ENCODE measurements at places on chromosomes 16 and 17.
A peak's percentile ranks its signal among the peaks of the same experiment; 100 is the strongest.

GRCh38 chr16:9957002-9957401, 225.2 kb downstream of the GRIN2A start:
- no peak for DNase-seq

DNA sequence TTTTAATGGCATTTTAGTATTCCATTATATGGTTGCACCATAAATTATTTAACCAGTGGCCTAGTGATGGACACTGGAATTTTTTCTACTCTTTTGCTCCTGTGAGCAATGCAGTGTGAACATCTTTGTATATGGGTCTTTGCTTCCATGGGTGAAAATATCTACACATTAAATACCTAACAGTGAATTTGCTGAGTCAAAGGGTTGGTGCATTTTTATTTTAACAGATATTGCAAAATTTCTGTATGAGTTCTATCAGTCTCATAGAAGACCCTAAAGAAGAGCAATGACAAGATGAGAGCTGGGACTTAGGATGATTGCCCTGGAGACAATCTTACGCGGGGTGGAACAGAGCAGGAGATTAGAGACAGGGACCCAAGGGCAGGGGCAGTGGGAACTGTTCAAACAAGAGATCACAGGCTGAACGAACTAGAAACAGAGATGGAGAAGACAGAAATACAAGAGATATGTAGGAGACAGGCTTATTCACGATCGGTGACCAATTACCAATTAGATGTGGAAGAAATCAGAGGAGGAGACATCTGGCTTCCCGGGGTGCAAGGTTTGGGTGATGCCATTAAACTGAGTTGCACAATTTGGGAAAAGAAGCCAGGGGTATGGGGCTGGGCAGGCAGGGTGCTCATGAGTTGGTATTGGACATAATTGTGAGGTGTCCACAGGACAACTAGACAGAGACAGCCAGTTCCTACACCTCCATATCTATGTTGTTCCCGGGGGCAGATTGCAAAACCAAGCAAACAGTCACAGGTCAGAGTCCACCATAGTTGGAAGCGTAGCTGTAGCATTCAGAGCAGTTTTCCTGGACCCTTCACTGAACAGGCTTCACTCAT, 39.9 kb upstream of the LONP2 start:
- no peak for DNase-seq

GRCh38 chr17:5020502-5021023, 14.7 kb downstream of the SLC52A1 start:
- DNase-seq: no peak

- no peak for DNase-seq
Measured at GRCh38 chr17:65762973-65763372, 201.5 kb upstream of the AXIN2 start.

- no peak for DNase-seq
Measured at GRCh38 chr16:51545951-51546350, 394.9 kb upstream of the SALL1 start.

DNA sequence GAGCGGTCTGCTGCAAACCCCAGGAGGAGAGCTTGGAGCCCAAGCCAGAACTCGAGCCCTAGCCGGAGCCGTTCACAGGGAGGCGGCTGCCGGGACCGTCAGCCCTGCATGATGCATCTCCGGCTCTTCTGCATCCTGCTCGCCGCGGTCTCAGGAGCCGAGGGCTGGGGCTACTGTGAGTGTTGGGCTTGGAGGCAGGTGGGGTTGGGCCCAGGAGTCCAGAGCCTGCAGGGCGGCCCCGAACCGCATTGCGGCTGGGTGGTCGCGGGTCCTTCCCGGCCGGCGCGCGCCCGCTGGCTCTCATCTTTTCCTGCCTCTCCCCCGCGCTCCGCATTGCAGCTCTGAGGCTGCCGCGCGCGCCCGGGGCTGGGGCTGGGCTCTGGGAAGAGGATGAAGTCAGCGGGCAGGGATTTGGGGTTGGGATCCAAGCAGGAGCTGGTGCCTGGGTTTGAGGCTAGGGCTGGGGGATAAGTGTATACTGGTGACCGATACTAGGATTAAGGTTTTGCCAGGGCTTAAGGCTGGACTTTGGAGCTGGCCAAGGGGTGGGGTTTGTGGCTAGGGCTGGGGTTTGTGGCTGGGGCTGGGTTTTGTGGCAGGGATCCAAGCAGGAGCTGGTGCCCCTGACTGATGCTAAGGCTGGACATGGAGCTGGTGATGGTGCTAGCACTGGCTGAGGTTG, 532 bp downstream of the CNTNAP1 start:
- DNase-seq: peak; percentile 60

DNA sequence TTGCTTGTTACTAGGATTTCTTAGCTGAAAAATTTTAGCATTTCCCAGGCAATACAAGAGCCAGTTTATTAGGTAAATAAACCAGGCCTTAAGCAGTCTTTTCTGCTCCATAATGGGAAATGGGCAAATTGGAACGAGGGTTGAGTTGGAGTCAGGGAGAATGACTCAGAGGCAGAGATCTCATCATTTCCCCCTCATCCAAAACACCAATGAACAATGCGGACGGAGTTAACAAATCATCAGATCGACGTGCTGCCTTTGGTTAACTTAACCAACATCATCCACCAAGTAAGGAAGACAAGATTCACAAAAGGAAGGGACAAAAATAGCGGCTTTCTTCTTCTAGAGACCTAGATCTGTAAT, 243.5 kb downstream of the STX8 start:
- no peak for DNase-seq

GRCh38 chr16:84459941-84460405, 44.5 kb downstream of the MEAK7 start:
- no peak for DNase-seq

DNA sequence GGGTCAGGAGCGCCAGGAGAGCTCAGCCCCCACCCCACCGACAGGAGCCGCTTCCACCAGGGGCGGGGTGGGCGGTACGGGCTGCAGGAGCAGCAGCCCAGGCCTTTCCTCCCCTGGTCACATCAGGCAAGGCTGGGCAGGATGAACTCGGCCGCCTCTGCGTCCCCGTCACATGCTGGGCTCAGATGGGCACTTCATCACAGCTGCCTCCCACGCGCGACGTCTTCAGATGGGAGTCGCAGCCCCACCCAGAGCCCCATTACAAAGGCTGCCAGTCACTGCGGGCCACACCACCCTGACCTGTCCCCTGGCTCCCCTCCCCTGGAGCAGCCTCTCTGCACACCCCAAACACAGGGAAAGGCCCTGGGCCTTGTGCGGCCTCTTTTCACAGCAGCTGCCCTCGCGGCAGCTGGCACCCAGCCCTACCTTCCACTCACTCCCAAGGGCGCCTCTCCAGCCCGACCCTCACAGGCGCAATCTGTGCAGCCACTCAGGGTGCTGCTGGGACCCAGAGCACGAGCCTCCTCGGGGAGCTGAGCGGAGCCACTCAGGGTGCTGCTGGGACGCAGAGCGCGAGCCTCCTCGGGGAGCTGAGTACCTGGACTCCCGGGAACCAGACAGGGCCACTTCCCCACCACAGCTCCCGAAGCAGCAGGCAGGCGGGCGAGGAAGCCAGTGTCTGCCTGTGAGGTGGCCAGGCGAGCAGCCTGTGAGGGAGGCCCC, 4.7 kb downstream of the ZNF598 start:
- no peak for DNase-seq

- DNase-seq: no peak
Measured at GRCh38 chr17:71024172-71024571, 854.8 kb downstream of the KCNJ2 start.

DNA sequence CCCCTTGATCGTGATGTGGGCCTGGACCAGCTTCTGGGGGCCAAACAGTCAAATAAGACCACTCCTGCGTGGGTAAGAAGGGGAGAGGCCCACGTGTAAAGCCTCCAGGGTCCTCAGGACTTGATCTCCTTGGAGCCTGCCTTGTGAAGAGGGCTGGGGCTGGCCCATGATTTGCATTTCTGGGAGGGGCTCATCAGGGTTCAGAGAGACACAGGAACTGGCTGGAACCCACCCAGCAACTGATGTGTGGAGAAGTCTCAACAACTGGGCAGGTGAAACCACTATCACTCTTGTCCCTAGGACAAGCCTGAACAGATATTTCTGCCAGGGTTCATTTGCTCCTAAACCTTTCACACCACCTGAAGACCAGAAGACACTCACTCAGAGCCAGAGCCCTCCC, 214.7 kb downstream of the ZNF423 start:
- no peak for DNase-seq

DNA sequence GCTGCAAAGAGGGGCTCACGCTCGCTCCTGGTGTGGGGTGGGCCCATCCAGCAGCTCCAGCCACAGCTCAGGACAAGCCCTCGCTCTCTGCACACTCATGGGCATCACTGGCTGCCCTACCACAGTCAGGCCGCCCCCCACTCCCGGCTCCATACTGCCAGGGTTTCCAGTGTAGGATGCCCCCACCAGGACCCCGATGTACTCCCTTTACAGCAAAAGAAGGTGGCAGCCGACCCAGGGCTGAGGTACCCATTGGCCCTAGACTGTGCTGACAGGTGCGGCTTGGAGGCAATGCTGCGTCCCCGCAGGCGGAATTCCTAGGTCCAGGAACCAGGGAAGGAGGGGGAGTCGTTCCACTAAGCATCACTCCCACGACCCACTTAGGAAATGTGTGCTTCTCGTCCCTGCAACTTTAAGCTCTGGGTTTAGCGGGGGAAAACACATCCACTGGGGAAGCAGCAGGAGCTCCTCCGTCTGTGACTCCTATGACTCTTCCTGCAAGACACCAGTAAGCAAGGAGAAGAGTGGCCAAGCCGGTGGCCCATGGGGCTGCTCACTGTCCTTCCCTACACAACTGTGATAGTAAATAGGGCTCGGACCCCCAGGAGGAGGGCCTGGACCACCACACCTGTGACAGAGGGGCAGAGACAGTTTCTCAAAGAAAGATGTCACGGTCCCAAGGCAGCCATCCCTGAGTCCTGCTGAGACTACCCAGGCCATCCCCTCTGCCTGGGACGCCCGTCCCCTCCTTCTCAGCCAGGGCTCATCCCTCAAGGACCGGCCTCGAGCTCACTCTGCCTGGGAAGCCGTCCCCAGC, 13.1 kb downstream of the CORO7 start:
- no peak for DNase-seq

DNA sequence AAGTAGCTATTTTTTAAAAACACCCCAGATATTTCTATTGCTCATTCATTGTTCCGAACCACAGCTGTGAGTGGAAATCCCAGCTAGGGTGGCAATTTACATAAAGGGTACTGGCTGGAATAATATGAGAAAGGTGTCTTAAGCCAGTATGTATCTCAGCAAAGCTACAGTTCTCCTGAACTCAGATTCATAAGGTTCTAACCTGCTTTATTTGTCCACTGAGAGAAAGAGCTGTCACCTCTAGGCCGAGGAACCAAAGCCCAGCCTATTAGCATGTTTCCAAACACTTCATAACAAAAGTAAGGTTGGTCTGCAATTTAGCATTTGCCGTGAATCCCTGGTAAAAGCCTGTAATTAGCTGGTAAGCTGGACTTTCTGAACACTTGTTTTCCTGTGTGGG, 57.0 kb upstream of the CLEC19A start:
- no peak for DNase-seq

DNA sequence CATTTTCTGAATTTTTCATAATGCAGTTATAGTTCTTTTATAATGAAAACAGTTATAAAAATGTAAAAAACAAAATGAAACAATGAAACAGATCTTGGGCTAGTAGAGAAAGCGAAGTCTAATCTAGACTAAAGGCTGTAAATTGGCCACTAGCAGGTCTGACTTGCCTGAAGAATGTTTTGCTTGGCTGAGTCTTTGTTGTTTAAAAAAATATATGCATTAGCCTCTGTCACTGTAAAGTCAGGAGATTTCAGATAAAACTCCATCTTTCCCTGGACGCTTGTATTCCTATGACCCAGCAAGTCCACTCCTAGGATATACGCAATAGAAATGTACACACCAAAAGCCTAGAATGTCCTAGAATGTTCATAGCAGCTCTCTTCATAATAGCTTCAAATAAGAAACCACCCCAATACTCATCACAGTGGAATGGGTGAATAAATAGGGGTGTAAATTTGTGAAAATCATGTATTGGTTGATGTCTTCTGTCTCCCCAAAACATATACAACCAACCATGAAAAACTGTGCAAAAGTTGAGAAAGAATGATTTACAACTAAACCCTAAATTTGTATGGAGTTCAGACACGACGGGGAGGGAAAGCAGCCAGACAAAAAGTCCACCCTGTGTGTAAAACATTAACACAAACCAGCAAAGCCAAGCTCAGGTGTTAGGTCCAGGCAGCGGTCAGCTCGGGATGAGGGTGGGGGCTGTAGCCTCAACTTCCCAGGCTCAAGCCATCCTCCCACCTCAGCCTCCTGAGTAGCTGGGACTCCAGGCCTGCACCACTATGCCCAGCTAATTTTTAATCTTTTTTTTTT, 37.7 kb upstream of the MEAK7 start:
- no peak for DNase-seq

DNA sequence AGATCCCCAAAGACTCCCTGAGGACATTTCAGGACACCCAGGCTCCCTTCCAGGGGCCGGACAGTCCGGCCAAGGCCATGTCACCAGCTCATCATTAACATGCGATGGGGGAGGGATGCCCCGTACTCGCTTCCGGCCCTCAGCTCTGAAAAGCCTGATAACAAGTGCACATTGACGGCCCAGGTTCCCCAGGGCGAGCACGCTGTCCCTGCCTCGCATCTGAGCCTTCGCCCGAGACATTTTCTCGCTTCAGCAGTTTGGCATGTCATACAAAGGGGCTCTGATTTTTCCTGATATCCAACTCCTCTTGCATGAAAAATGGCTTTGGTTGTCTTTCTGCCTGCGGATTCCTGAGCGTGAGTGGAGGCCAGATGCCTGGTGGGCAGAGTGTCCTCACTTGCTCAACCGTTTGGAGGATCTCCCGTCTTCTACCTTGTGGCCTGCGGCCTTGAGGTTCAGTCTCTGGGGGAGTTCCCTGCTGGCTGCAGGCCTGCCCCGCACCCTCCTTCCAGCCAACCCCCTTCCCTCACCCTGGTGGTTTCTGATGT, 14.1 kb downstream of the CACNG4 start:
- DNase-seq: no peak

DNA sequence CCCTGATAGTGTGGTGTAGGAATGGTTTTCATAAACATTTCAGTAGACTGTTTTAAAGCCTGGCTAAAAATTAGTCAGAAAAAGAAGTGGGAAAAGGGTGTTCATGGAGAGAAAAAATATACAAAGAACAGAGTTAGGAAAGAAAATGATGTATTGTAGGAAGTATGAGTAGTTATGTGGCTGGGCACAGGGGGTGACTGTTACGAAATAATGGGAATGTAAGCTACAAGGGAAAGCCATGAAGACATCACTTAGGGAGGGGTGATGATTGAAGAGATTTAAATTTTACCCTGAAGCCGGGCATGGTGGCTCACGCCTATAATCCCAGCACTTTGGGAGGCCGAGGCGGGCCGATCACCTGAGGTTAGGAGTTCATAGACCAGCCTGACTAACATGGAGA, 55.3 kb downstream of the NUP88 start:
- DNase-seq: no peak

DNA sequence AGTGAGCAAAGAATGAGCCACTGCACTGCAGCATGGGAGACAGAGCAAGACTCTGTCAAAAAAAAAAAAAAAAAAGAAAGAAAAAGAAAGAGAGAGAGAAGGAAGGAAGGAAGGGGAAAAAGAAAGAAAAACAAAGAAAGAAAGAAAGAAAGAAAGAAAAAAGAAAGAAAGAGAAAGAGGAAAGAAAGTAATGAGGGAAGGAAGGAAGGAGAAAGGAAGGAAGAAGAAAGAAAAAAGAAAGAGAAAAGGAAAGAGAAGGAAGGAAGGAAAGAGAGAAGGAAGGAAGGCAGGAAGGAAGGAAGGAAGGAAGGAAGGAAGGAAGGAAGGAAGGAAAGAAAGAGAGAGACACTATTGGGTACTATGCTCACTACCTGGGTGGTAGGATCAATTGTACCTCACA, 122.2 kb upstream of the ERCC4 start:
- no peak for DNase-seq

Measured in substantia nigra (tissue), 51 donors.